Naive thymus-derived CD4-positive, alpha-beta T cell (primary cell): ENCODE measurements at places on chromosomes 12 and 14.

- no peak for DNase-seq
Observed at GRCh38 chr12:131112700-131113290, 159.1 kb downstream of the ADGRD1 start.

GRCh38 chr12:25051656-25052195 lies 102.8 kb upstream of the BCAT1 start:
- DNase-seq: no peak

GRCh38 chr12:6039894-6040601 lies 84.4 kb downstream of the VWF start:
- DNase-seq: peak; percentile 58

- DNase-seq: no peak
Observed at GRCh38 chr14:50343434-50343833, 31.3 kb downstream of the DMAC2L start.
